ENCODE measurements at places on chromosomes 1 and 21. TPM values are rescaled to one million over a fixed set of nuclear protein-coding genes. Genes with fewer than 3 reads are reported as not detected.

- H3K27me3 ChIP-seq, result no peaks in the 10 kb centered on the region
- DNase-seq, result no peak
- peaks cover 5% of the 10 kb centered on the region for H3K4me1 ChIP-seq
- H3K36me3 ChIP-seq, result no peaks in the 10 kb centered on the region
- H3K4me3 ChIP-seq, result no peak overlapping the region
- peak overlapping the region; percentile 78 for H3K27ac ChIP-seq
These were observed 14.1 kb downstream of the PEA15 start for GRCh38 chr1:160219062-160219929.

DNA sequence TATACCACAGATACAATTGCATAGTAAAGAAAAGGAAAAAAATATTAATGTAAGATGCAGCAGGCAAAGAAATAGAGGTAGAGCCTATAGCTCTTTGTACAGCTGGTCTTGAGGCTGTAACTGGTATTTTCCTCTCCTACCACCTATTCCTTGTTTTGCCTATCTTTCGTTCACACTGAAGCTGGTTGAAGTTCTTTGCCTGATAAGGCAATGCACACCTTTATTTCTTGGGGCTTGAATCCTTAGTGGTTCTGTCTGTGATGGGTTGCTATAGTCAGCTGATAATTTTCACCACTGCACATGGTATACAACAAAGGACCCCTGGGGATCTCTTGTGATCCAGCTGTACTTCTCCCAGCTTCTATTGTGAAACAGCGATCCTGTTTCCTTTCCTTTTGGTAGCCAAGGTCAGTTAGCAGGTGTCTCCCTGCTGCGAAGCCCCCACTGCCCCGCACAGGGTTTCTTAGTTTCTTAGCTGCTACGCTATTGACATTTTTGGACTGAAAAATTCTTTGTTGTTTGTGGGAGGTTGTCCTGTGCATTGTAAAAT, 9.9 kb upstream of the TSNAX start:
- H3K4me1 ChIP-seq, result no peaks in the 10 kb centered on the region
- no peak overlapping the region for H3K27ac ChIP-seq
- no peak for DNase-seq
- H3K36me3 ChIP-seq, result no peaks in the 10 kb centered on the region
- H3K4me3 ChIP-seq, result no peak overlapping the region

- no peaks in the 10 kb centered on the region for H3K36me3 ChIP-seq
- peak overlapping the region; percentile 60 for H3K4me3 ChIP-seq
- peaks cover 4% of the 10 kb centered on the region for H3K4me1 ChIP-seq
- H3K27me3 ChIP-seq, result no peaks in the 10 kb centered on the region
These were observed 2.4 kb downstream of the ATP2B4 start for GRCh38 chr1:203629016-203629506.

GRCh38 chr1:28885472-28885877, 28.9 kb upstream of the EPB41 start:
- H3K4me1 ChIP-seq, result no peaks in the 10 kb centered on the region
- no peak for DNase-seq
- H3K27ac ChIP-seq, result no peak overlapping the region
- no peak overlapping the region for H3K4me3 ChIP-seq

DNA sequence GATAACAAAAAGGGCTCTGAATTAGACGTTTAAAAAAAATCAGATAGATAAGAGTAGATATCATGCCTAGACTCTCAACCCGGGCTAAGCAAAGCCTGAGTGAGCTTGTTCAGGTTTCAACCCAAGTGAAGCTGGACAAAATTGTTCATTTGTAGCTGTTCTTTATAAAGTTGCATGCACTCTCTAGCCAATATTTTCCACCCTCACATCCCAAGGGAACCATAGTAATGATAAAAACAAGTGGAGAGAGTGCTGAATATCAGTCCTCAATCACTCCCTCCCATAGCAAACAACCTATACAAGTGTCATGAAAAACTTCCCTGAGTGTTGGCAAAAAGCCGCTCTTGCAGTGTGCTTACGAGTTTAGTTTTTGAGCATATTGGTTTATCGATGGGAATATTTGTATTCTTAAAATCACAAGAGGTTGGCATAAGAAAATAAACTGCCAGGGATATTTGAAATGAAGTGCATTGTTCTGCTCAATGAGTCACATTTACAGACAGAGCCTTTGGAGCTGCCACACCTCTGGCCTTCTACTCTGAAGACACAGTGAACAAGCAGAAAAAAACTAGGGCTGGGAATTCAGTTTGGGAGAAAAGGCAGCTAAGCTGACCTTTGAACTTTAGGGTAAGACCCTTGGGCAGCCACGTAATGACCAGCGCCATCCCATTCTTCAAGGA, 2.2 kb upstream of the CLCA2 start:
- no peak overlapping the region for H3K4me3 ChIP-seq
- no peak for DNase-seq
- peak overlapping the region; percentile 43 for H3K27ac ChIP-seq
- H3K4me1 ChIP-seq, result no peaks in the 10 kb centered on the region
- H3K27me3 ChIP-seq, result no peaks in the 10 kb centered on the region

DNA sequence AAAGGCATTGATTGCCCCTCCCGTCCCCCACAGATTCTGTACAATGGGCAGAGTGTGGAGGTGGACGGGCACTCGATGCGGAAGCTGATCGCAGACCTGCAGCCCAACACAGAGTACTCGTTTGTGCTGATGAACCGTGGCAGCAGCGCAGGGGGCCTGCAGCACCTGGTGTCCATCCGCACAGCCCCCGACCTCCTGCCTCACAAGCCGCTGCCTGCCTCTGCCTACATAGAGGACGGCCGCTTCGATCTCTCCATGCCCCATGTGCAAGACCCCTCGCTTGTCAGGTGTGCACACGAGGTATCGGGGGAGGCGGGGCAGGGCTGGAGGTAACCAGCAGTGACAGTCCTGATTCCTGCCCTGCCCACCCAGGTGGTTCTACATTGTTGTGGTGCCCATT, 44.8 kb upstream of the KDM4A start:
- H3K27ac ChIP-seq, result no peak overlapping the region
- DNase-seq, result no peak
- H3K36me3 ChIP-seq, result no peaks in the 10 kb centered on the region
- no peaks in the 10 kb centered on the region for H3K4me1 ChIP-seq
- no peak overlapping the region for H3K4me3 ChIP-seq
- H3K27me3 ChIP-seq, result no peaks in the 10 kb centered on the region

DNA sequence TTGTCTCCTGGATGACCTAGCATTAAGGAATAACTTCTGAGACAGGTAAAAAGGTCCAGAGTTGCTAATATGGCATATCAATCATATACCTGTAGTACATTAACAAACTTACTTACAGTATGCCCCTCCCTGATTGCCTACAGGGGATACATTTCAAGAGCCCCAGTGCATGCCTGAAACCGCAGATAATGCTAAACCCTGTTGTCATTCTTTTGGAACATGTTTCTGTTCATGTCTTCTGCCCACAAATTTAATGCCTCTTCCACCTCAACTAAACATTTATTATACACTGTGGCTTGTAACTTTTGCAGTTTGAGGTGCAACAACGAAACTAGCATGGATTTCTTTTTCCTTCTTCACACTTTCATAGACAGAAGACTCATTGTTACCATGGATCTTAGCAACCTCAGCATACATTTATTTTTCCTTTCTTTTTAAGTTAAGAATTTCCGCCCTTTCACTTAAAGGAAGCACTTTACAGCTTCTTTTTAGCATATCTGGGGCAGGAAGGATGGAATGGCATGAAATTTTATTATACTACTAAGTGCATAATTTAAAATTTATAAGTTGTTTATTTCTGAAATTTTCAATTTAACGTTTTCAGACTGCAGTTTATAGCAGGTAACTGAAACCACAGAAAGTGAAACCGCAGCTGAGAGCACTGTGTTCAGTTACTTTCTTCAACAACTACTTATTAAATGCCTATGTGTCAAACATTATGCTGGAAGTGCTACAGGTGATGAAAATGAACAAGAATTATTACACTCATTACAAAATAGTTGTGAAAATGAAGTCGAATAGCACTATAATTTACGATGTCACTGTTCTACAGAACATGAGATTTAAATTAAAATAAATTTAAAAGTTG, 25.3 kb downstream of the F13B start:
- no peaks in the 10 kb centered on the region for H3K36me3 ChIP-seq
- H3K27me3 ChIP-seq, result no peaks in the 10 kb centered on the region
- no peaks in the 10 kb centered on the region for H3K4me1 ChIP-seq
- no peak overlapping the region for H3K4me3 ChIP-seq
- no peak overlapping the region for H3K27ac ChIP-seq
- DNase-seq, result no peak

DLGAP3 gene
- total RNA-seq, result 0.16 TPM

CNIH3 gene
- total RNA-seq, result 3.8 TPM
